ENCODE measurements at places on chromosomes 3 and 15. TPM values are rescaled to one million over a fixed set of nuclear protein-coding genes. Genes with fewer than 3 reads are reported as not detected.

- H3K27me3 ChIP-seq, result no peaks in the 10 kb centered on the region
- peak overlapping the region; percentile 84 for H3K27ac ChIP-seq
- no peaks in the 10 kb centered on the region for H3K36me3 ChIP-seq
- peak; percentile 59 for DNase-seq
- no peak overlapping the region for H3K4me3 ChIP-seq
Observed at GRCh38 chr15:90059208-90059985, 42.9 kb downstream of the IDH2 start.

- H3K4me3 ChIP-seq, result no peak overlapping the region
- H3K27me3 ChIP-seq, result no peaks in the 10 kb centered on the region
- H3K4me1 ChIP-seq, result no peaks in the 10 kb centered on the region
- no peak overlapping the region for H3K27ac ChIP-seq
Observed at GRCh38 chr15:52730173-52730572, 51.0 kb upstream of the ATOSA start.

GRCh38 chr3:194739498-194740284 lies 54.0 kb downstream of the FAM43A start:
- no peak for DNase-seq
- H3K4me3 ChIP-seq, result no peak overlapping the region
- H3K27ac ChIP-seq, result no peak overlapping the region
- H3K4me1 ChIP-seq, result peaks cover 14% of the 10 kb centered on the region

- H3K36me3 ChIP-seq, result no peaks in the 10 kb centered on the region
- no peak overlapping the region for H3K4me3 ChIP-seq
- H3K27ac ChIP-seq, result no peak overlapping the region
- no peaks in the 10 kb centered on the region for H3K4me1 ChIP-seq
- peaks cover 2% of the 10 kb centered on the region for H3K27me3 ChIP-seq
Observed at GRCh38 chr15:93515256-93516051, 426.4 kb upstream of the RGMA start.

- no peaks in the 10 kb centered on the region for H3K27me3 ChIP-seq
- peaks cover 1% of the 10 kb centered on the region for H3K4me1 ChIP-seq
- H3K27ac ChIP-seq, result no peak overlapping the region
- H3K36me3 ChIP-seq, result no peaks in the 10 kb centered on the region
- no peak overlapping the region for H3K4me3 ChIP-seq
- no peak for DNase-seq
Observed at GRCh38 chr15:80926126-80926525, 63.5 kb downstream of the MESD start.

- no peaks in the 10 kb centered on the region for H3K27me3 ChIP-seq
- no peaks in the 10 kb centered on the region for H3K4me1 ChIP-seq
- no peak overlapping the region for H3K27ac ChIP-seq
- H3K36me3 ChIP-seq, result no peaks in the 10 kb centered on the region
- DNase-seq, result no peak
Observed at GRCh38 chr3:4551794-4552442, 58.8 kb downstream of the ITPR1 start.

- H3K36me3 ChIP-seq, result peaks cover 14% of the 10 kb centered on the region
- H3K4me3 ChIP-seq, result no peak overlapping the region
- H3K27ac ChIP-seq, result no peak overlapping the region
- no peaks in the 10 kb centered on the region for H3K27me3 ChIP-seq
Observed at GRCh38 chr15:75591655-75592364, 12.7 kb upstream of the PTPN9 start.

- H3K27me3 ChIP-seq, result no peaks in the 10 kb centered on the region
- no peak overlapping the region for H3K4me3 ChIP-seq
- H3K36me3 ChIP-seq, result no peaks in the 10 kb centered on the region
- peaks cover 19% of the 10 kb centered on the region for H3K4me1 ChIP-seq
Observed at GRCh38 chr15:50905055-50905454, 3.4 kb upstream of the AP4E1 start.

DNA sequence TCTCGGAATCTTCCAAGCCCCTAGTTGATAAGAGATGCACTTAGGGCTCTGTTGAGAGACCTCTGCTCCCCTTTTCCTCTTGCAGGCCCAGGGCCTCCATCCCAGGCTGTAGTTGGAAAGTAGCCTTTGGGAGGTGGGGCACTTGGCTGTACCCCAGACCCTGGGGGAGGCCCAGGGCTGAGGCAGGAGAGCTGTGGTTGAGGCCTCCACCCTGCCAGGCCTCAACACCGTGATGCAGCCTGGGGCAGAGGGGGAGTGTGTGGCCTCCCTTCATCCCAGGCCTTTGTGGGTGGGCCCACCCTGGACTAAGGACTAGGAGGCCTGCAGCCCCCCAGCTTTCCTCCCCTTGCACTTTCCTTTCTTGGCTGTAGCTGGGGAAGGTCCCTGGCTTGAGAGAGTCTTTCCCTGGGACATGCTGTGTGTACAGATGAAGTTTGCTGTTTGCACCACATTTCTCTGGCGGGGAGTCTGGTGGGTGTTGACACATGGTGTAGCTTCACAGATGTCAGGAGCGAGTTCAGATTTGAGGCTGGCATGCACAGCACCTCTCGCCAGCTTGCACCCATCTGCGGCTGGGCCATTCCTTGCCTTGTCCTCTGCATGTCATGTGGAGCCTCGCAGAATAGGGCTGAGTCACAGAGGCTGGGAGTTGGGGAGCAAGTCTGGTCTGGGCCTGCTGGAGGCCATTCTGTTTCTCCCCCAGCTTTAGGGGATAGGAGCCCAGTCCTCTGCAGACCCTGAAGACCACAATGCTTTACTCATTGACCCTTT lies 13.7 kb downstream of the PLEKHO2 start:
- peaks cover 63% of the 10 kb centered on the region for H3K36me3 ChIP-seq
- H3K4me3 ChIP-seq, result no peak overlapping the region
- no peak overlapping the region for H3K27ac ChIP-seq
- no peaks in the 10 kb centered on the region for H3K27me3 ChIP-seq

- H3K36me3 ChIP-seq, result no peaks in the 10 kb centered on the region
- H3K4me3 ChIP-seq, result no peak overlapping the region
- no peaks in the 10 kb centered on the region for H3K4me1 ChIP-seq
- H3K27ac ChIP-seq, result no peak overlapping the region
- DNase-seq, result no peak
Observed at GRCh38 chr15:73352082-73352481, 16.7 kb downstream of the HCN4 start.

- no peak overlapping the region for H3K4me3 ChIP-seq
- no peaks in the 10 kb centered on the region for H3K27me3 ChIP-seq
Observed at GRCh38 chr15:33392453-33392852, 81.7 kb downstream of the RYR3 start.

DNA sequence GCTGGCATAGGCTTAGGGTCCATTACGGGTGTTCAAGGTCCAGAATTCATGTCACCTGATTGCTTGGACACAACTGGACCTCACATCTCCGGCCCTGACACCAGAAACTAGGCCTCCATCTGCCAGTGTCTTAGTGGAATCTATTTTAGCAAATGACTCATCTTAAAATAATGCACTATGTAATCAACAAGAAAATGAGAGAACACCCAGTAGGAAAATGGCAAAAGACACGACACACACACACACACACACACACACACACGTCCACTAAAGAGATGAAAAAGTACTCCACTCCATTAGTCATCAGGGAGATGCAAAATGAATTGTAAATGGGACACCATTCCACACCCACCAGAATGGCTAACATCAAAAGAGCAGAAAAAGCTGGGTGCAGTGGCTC lies 11.2 kb downstream of the APBA2 start:
- no peaks in the 10 kb centered on the region for H3K36me3 ChIP-seq
- DNase-seq, result no peak
- H3K27ac ChIP-seq, result no peak overlapping the region

GRCh38 chr15:75156326-75157215 lies 45.1 kb upstream of the C15orf39 start:
- DNase-seq, result no peak
- H3K4me1 ChIP-seq, result peaks cover 35% of the 10 kb centered on the region
- no peak overlapping the region for H3K27ac ChIP-seq
- H3K27me3 ChIP-seq, result no peaks in the 10 kb centered on the region
- H3K4me3 ChIP-seq, result no peak overlapping the region

- no peaks in the 10 kb centered on the region for H3K36me3 ChIP-seq
- DNase-seq, result no peak
- no peak overlapping the region for H3K27ac ChIP-seq
- H3K27me3 ChIP-seq, result no peaks in the 10 kb centered on the region
- H3K4me3 ChIP-seq, result no peak overlapping the region
- peaks cover 5% of the 10 kb centered on the region for H3K4me1 ChIP-seq
Observed at GRCh38 chr15:60635507-60636352, 156.8 kb upstream of the ICE2 start.

GRCh38 chr3:188257384-188258026 lies 103.5 kb downstream of the LPP start:
- no peak for DNase-seq
- H3K36me3 ChIP-seq, result no peaks in the 10 kb centered on the region
- H3K4me1 ChIP-seq, result no peaks in the 10 kb centered on the region
- H3K27me3 ChIP-seq, result no peaks in the 10 kb centered on the region

- no peaks in the 10 kb centered on the region for H3K27me3 ChIP-seq
- H3K36me3 ChIP-seq, result peaks cover 73% of the 10 kb centered on the region
- H3K4me1 ChIP-seq, result no peaks in the 10 kb centered on the region
- no peak overlapping the region for H3K4me3 ChIP-seq
Observed at GRCh38 chr15:63573533-63573932, 23.7 kb upstream of the FBXL22 start.

GRCh38 chr15:38620098-38620497 lies 55.5 kb upstream of the RASGRP1 start:
- H3K4me3 ChIP-seq, result no peak overlapping the region
- no peak for DNase-seq
- H3K27me3 ChIP-seq, result no peaks in the 10 kb centered on the region

The C3orf49 gene
- not detected for total RNA-seq

The CIDEC gene
- total RNA-seq, result not detected

All from natural killer cell (primary cell).